ENCODE measurements at places on chromosomes 1 and 21.

- DNase-seq, result no peak
Measured at GRCh38 chr1:50091068-50091467, 17.7 kb upstream of the ELAVL4 start.

- no peak for DNase-seq
Measured at GRCh38 chr1:197471248-197471985, 203.4 kb downstream of the CRB1 start.

- DNase-seq, result no peak
Measured at GRCh38 chr1:69613414-69613813, 45.7 kb downstream of the LRRC7 start.

DNA sequence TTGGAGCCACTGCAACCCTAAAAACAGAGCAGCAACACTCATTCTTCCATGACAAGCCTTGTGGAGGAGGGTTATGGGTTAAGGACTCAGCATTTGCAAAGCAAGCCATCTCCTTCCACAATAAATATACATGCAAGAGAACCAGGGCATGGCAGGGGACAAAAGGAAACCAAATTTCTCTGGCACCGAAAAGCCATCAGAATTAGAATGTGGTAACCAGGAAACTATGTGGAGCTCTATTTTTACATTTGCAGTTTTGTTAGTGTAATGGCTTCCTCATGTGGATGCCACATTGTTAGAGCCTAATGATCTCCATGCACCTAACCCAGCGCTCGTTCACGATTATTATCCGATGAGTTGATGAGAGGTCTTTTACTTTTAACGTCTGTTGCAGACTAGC is 91.7 kb downstream of the NAV1 start:
- no peak for DNase-seq

DNA sequence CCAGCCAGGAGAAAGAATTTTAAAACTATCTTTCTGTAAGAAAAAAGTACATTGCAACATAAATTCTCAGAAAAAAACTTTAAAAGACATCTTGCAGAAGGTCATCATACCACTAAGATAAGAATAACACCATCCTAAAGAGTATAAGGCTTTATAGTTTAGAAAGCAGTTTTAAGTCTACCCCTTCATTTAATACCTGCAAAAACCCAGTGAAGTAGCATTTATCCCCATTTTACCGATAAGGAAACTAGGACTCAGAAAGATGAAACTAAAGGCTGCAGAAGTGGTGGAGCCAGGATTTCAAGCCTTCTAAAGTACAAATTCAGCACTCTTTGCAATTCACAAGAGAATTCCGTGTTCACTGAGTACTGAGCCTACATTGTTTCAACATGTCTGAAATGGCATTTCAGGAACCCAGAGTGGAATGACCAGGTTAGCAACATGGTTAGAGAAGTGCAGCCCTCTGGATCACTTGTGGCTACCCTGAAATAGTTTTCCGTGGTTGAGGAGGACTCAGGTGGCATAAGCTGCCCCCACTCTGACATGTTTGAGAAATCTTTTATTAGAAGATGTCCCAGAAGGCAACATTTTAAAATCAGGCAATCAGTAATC is 6.7 kb downstream of the MYCL start:
- no peak for DNase-seq

GRCh38 chr1:118461154-118461553 is 276.1 kb upstream of the SPAG17 start:
- no peak for DNase-seq

DNA sequence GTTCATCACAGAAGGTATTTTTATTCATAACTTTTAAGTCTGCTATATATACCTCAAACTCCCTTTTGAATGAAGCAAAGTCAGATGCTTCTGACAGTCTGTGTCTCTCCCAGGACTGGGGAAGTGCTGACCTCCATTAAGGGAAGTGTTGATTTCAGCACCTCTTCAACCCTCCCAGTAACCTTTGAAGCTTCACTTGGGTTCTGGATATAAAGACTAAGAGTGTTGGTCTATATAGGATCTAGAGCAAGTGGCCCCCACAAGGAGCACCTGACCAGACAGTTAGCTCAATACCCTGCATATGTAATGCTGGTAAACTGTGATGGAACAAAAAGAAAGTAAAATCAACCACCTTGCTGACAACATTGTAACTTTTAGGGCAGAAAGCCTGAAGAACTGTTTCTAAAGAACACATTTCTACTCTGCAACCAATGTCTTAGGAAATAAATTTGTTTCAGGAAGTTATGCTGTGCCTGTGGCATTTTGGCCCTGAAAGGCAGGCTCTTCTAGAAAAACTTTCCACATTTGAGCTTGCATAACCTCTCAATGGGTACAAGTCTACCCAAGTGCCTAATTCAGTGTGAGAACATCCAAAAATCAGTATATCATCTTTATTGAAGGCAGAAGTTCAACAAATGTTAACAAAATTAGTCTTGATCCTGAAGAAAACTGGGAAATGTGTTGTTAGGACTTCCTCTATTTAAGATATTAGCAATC is 865 bp upstream of the PTPN22 start:
- DNase-seq, result no peak

DNA sequence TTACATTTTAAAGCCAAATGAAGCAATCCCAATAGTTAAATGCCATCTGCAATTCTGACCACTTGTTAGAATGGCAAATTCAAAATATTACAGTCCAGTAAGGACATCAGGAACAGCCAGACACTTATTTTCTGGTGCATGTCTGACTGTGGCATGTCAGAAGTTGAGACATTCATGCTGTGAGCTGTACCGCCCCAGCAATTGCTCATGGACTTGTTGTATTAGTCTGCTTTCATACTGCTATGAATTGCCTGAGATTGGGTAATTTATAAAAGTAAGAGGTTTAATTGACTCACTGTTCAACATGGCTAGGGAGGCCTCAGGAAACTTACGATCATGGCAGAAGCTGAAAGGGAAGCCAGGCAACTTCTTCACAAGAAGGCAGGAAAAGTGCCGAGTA is 19.1 kb downstream of the DDAH1 start:
- no peak for DNase-seq

DNA sequence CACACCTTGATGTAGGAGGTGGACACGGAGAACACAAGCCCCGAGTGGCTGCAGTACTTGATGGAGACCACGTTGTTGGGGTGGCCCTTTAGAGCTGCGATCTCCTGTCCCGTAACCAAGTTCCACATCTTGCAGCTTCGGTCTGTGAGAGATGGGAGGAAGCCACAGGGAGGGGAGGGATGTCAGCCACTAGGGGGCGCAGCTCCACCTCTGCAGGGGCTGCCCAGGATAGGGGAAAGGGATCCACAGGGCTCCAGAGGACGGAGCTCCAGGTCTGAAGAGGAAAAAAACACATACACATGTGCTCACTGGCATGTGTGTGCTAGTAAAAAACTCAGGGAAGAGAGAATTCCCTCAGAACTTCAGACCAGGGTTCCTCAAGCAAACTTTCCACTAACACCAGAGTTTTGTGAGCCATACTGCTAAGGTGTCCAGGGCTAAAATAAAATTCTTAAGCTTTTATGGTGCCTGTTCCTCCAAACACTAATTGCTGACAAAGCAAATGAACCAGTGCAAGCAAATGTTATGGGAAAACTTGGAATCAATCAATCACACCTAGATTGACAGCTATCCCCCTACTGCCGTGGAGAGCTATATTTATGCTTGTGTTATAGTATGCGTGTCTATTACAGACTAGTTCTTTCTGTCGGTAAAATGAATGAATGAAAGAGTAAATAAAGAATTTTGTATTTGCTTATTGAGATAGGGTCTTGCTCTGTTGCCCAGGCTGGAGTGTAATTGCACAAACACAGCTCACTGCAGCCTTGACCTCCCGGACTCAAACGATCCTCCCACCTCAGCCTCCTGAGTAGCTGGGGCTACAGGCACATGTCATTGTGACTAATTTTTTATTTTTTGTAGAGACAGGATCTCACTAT is 43.7 kb downstream of the KIF21B start:
- DNase-seq, result peak; percentile 81

- no peak for DNase-seq
Measured at GRCh38 chr1:97869441-97869840, 51.4 kb downstream of the DPYD start.

- DNase-seq, result no peak
Measured at GRCh38 chr1:172599912-172600311, 59.0 kb upstream of the FASLG start.

- DNase-seq, result no peak
Measured at GRCh38 chr1:34166191-34166624, 1.2 kb upstream of the CSMD2 start.

DNA sequence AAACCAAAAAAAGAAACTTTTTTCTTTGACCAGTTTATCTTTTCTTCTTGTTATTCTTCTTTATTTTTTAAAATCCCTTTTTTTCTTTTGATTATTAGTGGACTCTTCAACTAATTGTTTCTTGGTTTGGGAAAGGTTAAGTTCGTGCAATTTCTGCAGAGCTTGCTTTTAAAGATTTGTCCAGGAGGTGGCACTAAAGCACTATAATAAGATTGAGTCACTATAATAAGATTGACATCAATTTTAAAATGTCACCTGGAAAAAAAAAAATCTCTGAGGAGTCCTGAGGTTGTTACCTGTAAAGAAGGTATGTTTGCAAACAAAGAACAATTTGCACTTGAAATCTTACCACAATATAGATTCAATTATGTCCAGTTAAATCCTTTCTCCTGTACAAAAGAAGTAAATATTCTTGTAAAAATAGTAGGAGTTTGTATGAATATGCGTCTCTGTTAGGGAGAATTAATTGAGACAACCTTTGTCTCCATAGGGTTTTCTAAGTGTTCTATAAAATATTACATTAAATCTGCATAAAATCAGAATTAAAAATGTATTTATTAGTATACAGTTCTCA is 166.7 kb downstream of the ADGRL4 start:
- DNase-seq, result peak; percentile 14

DNA sequence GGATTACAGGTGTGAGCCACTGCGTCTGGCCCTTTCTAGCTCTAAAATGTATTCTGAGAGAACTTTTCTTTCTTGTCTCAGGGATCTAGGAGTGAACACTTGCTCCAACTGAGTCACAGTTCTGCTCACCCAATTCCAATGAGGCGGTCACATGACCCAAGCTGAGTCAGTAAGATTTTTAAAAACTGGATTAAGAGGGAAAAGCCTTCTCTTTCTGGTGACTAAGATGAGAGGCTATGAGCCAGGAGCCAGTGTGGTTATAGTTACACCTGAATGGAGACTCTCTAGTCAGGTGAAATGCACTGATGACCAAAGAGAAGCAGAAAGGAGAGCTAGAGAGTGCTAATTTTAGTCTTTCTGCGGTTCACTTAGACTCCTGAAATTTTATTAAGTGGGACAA is 9.5 kb upstream of the DEPDC1 start:
- no peak for DNase-seq

GRCh38 chr1:79595931-79596330 is 589.4 kb upstream of the ADGRL4 start:
- no peak for DNase-seq

GRCh38 chr1:183675883-183676585 is 22.9 kb upstream of the APOBEC4 start:
- no peak for DNase-seq

GRCh38 chr1:245901565-245901964 is 605.5 kb downstream of the SMYD3 start:
- no peak for DNase-seq

DNA sequence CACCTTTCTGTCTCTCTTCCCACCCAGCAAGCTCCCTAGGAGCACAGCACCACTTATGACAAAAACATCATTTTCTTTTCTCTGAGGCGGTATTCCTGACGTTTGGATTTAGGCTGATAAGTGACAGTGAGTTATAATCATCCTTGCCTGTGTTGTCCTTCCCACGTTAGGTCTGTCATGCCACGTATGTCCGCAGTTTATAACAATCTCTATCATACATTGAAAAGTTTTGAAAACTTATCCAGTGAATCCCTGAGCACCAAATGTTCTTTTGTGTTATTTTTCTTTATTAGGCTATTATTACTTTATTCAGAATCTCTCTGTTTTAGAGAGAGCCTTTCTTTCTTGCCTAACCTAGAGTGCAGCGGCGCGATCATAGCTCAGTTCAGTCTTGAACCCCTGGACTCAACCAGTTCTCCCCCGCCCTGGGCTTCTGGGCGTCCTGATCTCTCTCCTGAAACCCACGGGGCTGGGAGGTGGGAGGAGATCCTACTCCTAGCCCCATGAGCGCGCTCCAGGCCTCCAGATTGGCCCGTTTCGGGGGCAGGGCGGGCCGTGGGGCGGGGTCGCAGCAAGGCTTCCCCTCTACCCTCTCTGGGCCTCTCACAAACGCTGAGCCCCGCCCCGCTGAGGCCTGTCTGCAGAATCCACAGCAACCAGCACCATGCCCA is at the start of gene GSTM2:
GSTM2 (plus strand) TSS at position 606 of the 671 bp plus-strand sequence; CDS start at position 665, 59 bp downstream.
- DNase-seq, result peak; percentile 87

DNA sequence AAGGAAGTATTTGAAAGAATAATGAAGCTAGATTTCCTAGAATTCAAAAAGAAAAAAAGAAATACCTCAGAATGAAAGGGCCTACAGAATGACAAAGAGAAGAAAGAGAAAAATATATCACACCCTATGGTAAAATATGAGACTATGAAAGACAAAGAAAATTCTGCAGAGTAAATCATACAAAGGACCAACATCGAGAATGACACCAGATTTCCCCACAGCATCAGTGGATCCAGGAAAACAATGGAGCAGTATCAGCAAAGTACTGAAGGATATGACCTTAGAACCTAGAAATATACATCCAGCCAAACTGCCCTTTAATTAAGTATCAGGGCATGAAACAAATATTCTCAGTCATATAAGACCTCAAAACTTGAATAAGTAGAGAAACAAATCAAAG is 21.2 kb upstream of the IFNAR2 start:
- DNase-seq, result no peak

GRCh38 chr21:31977816-31978215 is 105.0 kb downstream of the HUNK start:
- no peak for DNase-seq

- DNase-seq, result no peak
Measured at GRCh38 chr1:12539705-12540579, 78.1 kb downstream of the DHRS3 start.

GRCh38 chr1:41919764-41920397 is 1.2 kb upstream of the HIVEP3 start:
- DNase-seq, result peak; percentile 82

DNA sequence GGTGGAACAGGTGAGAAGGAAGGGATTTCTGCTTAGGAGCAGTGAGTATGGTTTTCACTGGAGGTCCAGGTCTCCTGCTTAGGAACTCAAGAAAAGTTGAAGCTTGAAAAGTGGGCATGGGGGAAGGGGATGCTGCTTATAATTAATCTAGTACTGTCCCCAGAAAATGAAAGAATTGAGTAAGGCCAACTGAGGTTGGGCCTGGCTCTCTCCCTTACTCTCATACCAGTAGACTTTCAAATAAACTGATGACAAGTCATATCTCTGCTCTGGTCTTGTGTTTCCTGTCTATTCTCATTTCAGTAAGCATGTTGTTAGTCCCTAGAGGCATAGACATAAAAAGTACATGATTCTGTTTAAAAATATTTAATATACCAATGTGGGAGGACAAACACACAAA is 26.4 kb downstream of the CD48 start:
- DNase-seq, result no peak

GRCh38 chr1:202834771-202835547 is 24.2 kb downstream of the PCAT6 start:
- no peak for DNase-seq

GRCh38 chr1:111505641-111506119 is 2.2 kb upstream of the ADORA3 start:
- no peak for DNase-seq

All from stimulated activated CD4-positive, alpha-beta T cell treated with anti-CD3 and anti-CD28 coated beads, Interleukin-2, amount 100 ng/mL, for 24 hours (primary cell).